Activated T-cell treated with anti-CD3 and anti-CD28 coated beads, Interleukin-2, amount 50 U/mL, for 1 hour (primary cell): ENCODE measurements at places on chromosomes 3 and 15.

DNA sequence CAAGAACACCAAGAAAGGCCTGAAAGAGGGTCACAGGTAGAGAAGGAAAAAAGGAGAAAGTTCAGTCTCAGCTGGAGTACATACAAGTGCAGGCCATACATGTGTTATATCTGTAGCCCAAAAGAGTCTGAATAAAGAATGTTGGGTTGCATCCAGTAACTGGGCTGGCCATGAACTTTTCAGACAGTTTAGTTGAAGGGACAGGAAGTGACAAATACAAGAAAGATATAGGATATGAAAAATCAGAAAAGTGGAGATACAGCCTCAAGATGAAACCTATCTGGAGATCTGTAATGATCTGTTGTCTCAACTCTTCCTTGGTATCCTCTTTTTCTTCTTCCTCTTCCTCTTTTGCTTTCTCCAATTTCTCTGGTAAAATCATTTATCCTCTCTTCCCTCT lies 671.7 kb downstream of the MECOM start:
- DNase-seq = no peak

DNA sequence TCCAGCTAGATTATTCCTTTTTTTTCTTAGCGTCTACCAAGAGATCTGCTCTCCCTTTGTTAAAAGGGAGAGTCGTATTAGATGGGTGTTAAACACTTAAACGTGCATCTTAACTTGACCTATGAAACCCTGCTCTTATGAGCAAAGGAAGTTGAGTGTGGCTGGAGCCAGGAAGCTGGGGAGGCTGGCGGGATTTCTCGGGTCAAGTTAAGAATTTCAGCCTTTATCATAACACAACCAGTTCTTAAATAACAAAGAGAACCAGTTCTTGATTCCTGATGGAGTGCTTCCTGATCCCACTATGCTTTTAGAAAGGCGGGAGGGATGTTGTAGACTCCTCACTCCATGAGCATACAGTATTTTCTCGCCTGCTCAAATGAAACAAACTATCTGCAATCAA lies 215.1 kb downstream of the ITPR1 start:
- no peak for DNase-seq

DNA sequence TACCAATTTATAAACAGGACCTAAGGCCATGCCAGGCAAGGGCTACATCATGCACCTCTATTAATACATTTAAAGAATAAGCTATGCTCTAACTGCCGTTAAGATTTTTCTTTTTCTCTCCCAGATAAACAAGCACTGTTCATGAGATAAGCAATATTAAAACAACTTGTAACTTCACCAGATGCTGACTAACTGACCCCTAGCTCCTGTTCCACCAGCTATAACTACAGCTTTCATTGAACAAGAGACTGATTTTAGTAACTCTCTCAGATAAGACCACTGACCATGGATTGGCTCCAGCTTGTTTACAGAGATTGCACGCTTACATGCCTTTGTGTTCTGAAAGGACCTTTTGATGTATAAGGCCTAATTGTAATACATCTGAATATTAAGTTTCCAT lies 540.7 kb upstream of the NECTIN3 start:
- DNase-seq = no peak

GRCh38 chr3:107068980-107069379 lies 308.3 kb upstream of the CCDC54 start:
- no peak for DNase-seq

DNA sequence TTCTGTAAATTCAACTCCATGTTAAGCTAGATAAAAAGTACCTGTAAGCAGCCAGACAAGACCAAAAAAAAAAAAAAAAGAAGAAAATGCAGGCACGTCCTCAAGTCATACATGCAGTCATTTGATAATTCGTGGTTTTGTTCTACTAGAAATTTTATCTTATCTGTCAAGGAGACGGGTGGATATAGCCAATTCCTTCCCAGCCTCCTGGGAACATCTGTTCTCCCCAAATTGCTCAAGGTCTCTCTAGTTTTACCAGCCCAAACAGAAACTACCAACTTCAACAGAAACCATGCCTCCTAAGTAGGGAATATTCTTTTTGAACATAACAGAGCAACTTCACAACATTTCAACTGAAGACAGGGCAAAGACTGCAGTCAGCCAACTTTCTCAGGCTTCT lies 19.5 kb downstream of the RYK start:
- DNase-seq = no peak

GRCh38 chr3:170421111-170421641 lies 2.5 kb downstream of the CLDN11 start:
- DNase-seq = no peak
